Karpas-422 (cell line): ENCODE measurements at places on chromosomes 1 and 21. TPM values are rescaled to one million over a fixed set of nuclear protein-coding genes. Genes with fewer than 3 reads are reported as not detected.

Gene POU3F1
- total RNA-seq = 0.07 TPM in 1 of 2 replicates, not detected in the other

Gene NID1
- not detected in 2 replicates for total RNA-seq

Gene KLF17
- total RNA-seq = not detected in 2 replicates

Gene TENT5C
- total RNA-seq = 0.14 and 0.60 TPM in 2 replicates

Gene NLRP3
- not detected in 2 replicates for total RNA-seq

Gene GJA4
- not detected in 2 replicates for total RNA-seq

Gene ARHGEF16
- not detected in 2 replicates for total RNA-seq

Gene HNRNPCL2
- not detected in 2 replicates for total RNA-seq

Gene CLDN17
- total RNA-seq = not detected in 2 replicates

DNA sequence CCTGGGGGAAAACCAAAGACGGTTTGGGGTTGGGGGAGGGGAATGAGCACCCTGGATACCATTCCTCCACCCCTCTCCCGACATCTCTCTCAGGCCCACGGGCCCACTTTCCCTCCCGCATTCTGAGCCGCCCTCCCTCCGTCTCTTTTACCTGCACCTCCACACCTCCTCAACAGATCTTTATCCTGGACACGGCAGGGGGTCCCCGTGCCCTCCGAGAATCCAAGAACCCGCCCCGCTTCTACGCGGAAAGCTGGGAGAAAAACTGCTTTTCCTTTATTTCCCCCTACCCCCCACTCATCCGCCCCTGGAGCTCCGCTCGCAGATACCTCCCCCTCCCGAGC is 108.8 kb downstream of the NAV1 start:
- no peak for DNase-seq

- no peak for DNase-seq
These were observed 50.1 kb downstream of the HUNK start for GRCh38 chr21:31922881-31923280.

DNA sequence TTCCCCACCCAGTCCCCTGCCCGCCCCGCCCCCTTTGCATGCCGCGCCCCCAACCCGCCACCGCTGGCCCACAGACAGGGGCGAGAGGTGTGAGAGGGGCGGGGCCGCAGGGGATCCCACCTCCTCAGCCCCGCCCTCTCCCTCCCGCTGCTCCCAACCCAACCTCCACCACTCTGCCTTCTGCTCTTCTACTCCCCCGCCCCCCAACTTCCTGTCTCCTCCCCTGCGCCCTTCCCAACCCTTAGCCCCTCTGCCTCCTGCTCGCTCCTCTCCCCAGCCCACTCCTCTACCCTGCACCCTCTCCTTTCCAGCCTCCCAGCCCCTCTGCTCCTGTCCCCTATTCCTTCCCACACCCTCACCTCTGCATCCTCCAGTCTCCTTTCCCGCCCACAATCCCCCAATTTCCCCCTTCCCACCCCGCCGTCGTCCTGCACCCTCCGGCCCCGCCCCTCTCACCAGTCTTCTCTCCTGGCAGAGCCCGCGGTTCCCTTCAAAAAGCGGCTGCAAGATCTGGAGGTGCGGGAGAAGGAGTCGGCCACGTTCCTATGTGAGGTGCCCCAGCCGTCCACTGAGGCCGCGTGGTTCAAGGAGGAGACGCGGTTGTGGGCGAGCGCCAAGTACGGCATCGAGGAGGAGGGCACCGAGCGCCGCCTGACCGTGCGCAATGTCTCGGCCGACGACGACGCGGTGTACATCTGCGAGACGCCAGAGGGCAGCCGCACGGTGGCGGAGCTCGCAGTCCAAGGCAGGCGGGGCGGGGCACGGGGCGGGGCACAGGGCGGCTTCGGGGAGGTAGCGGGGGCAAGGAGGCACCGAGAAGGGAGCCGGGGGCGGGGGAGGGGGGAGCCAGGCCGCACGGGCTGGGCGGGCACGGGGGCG is 5.4 kb downstream of the OBSCN start:
- peak; percentile 93 for DNase-seq

- DNase-seq = no peak
These were observed 133.2 kb downstream of the GDAP2 start for GRCh38 chr1:117796226-117796625.

- peak; percentile 47 for DNase-seq
These were observed 9.7 kb downstream of the DESI2 start for GRCh38 chr1:244662599-244662998.

DNA sequence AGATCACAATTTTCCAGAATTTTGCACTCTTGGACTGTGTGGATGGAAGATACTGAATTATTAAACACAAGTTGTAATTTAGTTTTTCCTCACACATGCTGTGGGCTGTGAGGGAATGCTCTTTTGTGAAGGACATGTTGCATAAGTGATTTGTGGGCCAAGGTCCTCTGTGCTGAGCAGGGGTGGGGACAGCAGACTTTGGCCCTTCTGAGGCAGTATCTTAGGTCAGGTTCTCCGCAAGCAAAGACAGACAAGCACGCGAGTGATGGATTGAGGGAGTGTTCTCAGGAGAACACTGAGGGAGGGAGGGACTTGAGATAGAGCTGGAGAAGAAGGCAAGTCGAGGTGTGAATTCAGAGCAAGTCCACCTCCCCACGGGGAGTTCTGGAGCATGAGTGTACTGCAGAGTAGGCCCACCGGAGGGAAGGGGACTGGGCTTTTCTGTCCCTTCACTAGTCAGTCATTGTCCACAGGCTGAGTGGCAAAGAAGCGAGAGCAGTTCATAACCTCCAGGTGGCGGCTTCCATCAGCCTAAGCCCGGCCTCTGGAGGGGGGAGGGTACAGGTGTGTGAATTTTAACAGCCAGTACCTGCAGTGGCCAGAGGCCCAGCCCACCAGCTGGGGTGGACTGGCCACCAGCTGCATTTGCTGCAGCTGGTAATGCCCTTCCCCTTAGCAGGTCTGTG is 19.1 kb upstream of the CD101 start:
- DNase-seq = no peak

- DNase-seq = no peak
These were observed at the start of gene PCP4L1 for GRCh38 chr1:161258439-161259344. TSS of gene PCP4L1 (plus strand) at chr1:161258745. CDS start at chr1:161258975, 230 bp downstream.

GRCh38 chr1:57019236-57019839 is 53.5 kb upstream of the C8B start:
- DNase-seq = no peak

GRCh38 chr1:26109229-26110164 is 2.1 kb upstream of the PDIK1L start:
- DNase-seq = no peak

GRCh38 chr1:167627865-167628641 is 2.0 kb upstream of the RCSD1 start:
- peak; percentile 85 for DNase-seq

DNA sequence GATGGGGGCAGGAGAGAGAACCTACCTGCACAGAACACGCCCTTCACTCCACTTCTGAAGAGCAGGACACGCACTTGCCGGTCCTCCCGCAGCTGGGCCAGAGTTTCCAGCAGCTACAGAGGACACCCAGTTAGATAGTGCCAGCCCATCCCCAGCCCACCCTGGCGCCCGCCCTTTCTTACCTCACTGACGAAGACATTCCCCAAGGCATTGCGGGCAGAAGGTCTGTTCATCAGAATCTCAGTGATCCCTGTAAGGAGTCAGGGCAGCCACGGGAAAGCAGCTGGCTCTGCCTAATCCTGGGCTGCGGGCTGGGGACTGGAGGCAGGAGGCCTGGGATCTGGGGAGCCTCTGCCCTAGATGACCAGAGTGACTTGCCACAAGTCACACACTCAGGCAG is 10.0 kb downstream of the ECHDC2 start:
- no peak for DNase-seq

GRCh38 chr1:84888753-84889152 is 4.3 kb downstream of the LPAR3 start:
- DNase-seq = no peak

- DNase-seq = no peak
These were observed 67.3 kb upstream of the LAPTM5 start for GRCh38 chr1:30824736-30825429.

DNA sequence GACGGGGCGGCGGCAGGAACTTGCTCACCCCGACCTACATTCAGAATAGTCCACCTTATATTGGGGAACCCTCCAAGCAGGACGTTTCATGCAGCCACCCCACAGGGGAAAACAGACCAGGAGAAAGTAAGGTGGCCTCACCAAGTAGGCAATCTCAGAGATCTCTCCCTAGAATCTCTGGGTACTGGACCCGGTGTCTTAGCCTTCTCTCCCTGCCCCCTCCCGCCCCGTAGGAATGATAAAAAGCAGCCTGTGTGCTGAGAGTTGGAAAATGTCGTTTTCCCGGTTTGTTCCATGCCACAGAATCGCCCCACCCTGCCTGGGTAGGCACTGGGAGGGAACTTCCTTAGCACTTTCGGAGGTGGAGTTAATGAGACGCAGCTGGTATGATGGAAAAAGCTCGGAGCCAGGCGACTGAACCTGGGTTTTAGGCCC is 789 bp upstream of the PTPN14 start:
- no peak for DNase-seq

DNA sequence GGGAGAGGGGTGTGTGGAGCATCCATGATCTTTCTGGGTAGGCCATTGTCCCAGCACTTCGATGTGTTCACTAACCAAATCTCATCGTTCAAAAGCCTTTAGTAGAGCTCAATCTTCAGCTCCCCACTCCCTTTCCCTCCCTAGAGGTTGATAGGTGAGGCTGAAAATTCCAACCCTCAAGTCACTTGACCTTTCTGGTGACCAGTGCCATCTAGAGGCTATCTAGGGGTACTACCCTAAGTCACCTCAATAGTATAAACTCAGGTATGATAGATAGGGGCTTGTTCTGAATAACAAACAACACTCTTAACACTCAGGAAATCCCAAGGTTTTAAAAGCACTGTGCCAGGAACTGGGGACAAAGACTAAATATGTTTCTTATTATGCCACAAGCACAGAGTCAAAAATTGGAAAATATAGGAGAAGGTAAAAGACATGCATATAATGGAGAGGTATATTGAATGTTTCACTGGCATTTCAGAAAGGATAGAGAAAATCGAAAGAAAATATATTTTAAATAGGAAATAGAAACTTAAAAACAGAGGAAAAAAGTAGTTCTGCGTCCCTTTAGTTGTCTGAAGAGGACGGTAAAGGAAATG is 42.9 kb upstream of the CD53 start:
- peak; percentile 82 for DNase-seq

GRCh38 chr1:1510912-1511532 is 940 bp upstream of the ATAD3A start:
- DNase-seq = peak; percentile 80

- no peak for DNase-seq
These were observed 271.2 kb downstream of the DPYD start for GRCh38 chr1:97649591-97649990.

- DNase-seq = no peak
These were observed at the start of gene RGS8 for GRCh38 chr1:182684116-182684828. TSS of gene RGS8 (minus strand) at chr1:182684587. CDS start at chr1:182669649, 14,938 bp downstream.

DNA sequence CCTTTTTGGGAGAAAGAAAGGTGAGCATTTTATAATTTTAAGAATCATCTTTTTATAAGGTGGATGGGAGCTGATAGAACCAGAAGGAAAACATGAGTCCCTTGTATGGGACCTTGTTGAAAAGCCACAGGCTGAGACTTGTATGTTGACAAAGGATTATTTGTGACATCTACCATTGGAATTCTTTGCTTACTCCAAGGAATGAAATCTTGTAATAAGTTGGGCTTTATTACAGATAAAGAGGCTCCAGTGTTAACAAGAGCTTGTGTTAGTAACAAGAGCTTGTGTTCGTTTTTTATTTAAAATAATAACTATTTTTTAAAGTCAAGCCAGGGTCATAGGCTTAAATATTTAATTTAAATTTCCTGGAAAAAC is 201.1 kb upstream of the CHRM3 start:
- no peak for DNase-seq

DNA sequence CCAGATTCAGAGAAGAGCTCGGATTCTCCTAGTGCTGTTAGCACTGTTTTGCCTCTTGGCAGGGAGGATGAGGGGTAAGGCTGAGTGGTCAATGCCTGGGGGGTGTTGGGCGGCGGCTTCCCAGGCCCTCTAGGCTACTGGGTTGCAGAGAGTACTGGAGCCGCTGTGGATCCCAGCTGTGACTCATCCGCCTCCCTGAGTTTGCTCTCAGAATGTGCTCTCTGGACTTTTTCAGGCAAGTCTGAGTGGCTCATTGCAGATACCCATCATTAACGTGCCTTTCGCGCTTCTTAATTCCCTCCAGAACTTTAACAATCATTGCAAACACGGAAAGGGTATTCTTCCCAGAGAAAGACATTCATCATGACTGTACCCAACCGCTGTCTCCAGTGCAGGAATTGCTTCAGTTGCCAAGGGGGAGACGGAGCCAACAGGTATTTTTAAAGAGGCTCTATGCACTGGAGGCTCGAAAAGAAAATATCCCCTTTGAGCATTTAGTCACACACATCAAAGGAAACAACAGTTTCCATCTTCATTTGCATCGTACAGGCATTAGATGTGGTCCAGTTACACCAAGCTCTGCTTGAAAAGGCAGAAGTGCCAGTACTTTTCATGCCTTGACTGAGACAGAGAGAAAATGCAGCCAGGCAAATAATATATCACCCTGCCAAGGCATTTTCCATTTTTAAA is 14.4 kb upstream of the CAMTA1 start:
- DNase-seq = no peak

DNA sequence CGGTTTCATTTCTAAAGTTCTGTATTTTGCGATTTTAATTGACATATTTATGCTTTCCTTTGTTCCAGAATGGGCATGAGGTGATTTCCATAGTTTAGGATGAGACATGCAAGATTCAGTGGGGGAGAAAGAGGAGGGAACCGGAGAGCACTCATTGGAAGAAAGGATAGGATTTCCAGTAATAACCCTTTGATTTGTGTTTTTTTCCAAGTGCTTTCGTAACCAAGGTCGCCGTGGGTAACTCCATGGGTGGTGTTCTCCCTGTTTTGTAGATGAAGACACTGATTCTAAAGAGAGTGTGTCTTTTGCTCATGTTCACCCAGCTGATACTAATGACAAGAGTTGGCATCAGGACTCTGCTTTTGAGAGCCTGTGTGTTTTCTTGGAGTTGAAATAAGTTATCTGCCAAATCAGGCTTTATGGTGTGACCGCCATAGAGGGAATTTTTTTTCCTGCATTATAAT is 170.1 kb downstream of the DHRS3 start:
- no peak for DNase-seq

DNA sequence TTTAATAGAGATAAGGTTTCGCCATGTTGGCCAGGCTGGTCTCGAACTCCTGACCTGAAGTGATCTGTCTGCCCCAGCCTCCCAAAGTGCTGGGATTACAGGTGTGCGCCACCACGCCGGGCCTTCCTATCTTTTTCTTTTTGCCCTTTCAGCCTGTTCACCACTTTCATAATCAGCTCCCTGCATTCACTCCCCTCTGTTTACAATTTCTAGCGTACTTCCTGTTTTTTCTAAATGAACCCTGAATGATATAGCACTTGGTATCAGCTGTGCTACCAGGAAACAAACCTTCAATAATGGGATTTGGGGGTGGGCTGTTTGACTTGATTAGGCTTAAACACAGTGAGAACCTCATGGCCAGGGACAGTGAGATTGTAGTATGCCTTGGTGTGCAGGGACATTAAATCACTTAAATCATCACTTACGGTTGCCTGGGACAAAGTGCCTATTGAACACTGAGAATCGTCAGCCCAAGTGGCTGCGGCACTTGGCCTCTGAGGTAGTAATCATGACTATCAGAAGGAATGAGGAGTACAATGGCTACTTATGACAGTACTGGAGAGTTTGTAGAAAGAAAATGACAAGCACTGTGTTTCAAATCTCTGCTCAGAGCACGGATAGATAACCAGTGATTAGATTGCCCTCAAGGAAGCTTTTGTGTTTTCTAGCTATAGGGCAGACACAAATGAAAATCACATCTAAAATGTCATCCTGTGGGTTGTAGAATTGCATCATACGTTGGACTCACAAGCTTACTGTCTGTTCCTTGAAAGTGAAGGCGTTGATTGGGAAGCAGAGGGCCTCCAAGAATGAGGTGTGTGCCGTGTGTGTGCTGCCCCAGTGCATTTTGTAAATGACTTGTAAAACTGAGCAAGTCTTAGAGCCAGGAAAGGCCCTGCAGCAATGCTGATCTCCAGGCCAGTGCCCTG is 661.8 kb downstream of the MATN1 start:
- DNase-seq = no peak

- peak; percentile 71 for DNase-seq
These were observed 618 bp downstream of the ETS2 start for GRCh38 chr21:38806153-38806941.
